ENCODE measurements at places on chromosomes 4 and X. TPM values are rescaled to one million over a fixed set of nuclear protein-coding genes. Genes with fewer than 3 reads are reported as not detected.
A peak's percentile ranks its signal among the peaks of the same experiment; 100 is the strongest.

Gene CSN1S1
- not detected for total RNA-seq

DNA sequence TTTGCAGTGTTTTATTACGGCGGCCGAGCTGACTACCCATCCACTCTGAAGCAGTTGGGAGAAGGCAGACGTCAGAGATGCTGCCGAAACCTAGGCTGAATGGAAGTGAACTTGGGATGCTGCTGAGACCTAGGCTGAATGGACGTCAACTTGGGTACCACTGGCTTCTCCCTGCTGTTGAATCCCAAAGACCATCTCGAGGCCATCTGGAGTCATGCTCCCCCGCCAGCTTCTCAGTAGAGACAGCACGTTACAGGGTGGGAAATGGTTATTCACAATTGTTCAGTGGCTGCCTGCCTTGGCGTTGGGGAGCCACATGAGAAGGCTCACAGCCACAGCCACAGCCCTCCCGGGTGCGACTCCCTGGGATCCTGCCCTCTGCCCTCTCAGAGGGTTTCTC is 40.9 kb downstream of the P2RY8 start:
- DNase-seq, result no peak

Gene IL1RAPL1
- total RNA-seq, result not detected

Gene ITM2A
- total RNA-seq, result 63.1 TPM

Gene HPSE
- total RNA-seq, result 6.0 TPM

DNA sequence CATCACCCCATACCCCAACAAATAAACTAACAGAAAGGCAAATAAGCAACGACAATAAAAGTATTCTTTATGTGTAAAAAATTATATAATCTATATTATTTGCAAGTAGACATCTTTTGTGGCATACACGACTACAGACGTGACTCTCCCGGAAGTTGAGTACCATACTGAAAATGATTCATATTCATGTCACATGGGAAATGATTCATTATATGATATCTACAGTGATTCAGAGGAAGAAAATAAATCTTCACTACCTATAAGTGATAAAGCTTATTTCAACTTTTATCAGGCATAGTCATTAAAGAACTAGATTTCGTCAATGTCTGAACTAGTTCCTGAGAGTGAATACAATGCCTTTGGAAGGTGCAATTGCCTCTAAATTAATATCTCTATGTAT is 4.6 kb upstream of the ANTXR2 start:
- peak; percentile 39 for DNase-seq

Gene HSFX4
- not detected for total RNA-seq

Gene POU3F4
- not detected for total RNA-seq

GRCh38 chrX:19091596-19091995 is 30.7 kb downstream of the ADGRG2 start:
- DNase-seq, result no peak

Gene ANOS1
- total RNA-seq, result 0.04 TPM

DNA sequence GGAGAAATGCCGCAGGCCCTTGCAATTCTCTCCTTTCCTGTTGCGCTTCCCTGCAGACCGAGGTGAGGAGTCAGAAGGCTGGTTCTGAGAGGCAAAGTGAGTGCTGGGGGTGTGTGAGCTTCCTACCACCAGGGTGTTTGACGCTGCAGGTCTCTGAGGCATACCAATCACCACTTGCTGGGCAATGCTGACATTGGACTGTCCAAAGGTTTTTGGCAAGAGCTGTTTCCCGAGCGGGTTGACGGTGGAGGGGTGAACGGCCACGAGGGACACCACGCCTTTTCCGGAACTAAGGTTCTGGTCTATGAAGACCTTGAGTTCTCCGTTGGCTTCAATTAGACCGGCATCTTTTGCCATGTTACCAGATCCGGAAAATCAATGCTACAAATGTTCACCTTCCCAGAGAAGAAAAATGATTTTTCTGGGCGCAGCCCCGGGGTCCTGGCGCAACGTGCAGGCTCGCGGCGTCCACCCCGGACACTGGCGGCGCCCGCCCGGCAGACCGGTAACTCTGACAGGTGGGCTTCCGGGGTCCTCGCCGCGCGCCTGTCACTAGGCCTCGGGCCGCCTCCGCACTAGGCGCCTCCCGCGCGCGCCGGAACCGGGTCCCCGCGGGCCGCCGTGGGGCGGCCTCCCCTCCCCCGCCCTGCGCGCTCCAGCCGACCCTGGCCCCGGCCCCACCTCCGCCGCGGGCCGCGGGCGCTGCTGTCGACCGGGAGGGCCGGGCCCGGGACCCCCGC is 44.9 kb upstream of the FAM47C start:
- DNase-seq, result no peak

Gene HTR2C
- total RNA-seq, result not detected

DNA sequence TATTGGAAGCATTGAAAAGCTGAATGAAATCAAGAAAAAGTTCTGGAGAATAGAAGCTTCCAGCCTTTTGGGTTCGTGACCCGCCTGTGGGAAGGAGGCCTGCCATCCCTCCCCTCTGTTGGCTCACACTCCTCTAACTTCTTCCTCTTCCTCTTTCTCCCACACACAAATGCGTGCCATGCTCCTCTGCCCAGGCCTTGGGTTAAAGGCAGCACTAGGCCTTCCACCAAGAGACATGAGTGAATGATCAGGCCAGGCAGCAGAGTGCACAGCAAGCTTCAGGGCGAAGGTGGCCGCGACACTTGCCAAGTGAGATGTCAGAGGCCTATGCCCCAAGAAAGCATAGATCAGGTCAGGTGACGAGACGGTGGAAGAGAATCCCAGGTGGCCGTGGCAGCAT is 38.4 kb downstream of the FAM193A start:
- no peak for DNase-seq

- DNase-seq, result no peak
These were observed 16.0 kb upstream of the ERCC6L start for GRCh38 chrX:72254816-72255215.

Gene GAB3
- 3.9 TPM for total RNA-seq

Measured in activated CD8-positive, alpha-beta T cell treated with anti-CD3 and anti-CD28 coated beads for 36 hours (primary cell).